Activated CD4-positive, alpha-beta T cell treated with anti-CD3 and anti-CD28 coated beads for 24 hours (primary cell): ENCODE measurements at places on chromosomes 7 and 10.

- DNase-seq = no peak
Measured at GRCh38 chr10:71838264-71839211, 12.5 kb downstream of the PSAP start.

DNA sequence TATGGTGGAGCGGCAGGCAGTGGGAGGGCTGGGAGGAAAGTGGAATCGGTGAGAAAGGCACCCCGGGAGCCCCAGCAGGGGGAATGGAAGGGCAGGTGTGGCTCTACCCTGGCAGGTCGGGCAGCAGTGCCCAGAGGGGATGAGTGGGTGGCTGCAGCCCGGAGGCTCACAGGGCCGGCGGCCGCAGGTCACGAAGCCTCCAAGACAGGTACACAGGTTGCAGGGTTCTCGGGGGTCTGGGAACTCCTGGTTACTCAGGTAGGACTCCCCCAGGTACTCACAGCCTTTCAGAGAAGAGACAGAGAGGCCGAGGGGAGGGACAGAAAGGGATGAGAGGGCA is 21.8 kb downstream of the KCP start:
- no peak for DNase-seq

- no peak for DNase-seq
Measured at GRCh38 chr10:75540981-75541380, 109.6 kb downstream of the LRMDA start.

GRCh38 chr10:71402005-71402404 is 5.3 kb downstream of the CDH23 start:
- no peak for DNase-seq

GRCh38 chr10:91629715-91630549 is 2.9 kb downstream of the PPP1R3C start:
- DNase-seq = no peak

DNA sequence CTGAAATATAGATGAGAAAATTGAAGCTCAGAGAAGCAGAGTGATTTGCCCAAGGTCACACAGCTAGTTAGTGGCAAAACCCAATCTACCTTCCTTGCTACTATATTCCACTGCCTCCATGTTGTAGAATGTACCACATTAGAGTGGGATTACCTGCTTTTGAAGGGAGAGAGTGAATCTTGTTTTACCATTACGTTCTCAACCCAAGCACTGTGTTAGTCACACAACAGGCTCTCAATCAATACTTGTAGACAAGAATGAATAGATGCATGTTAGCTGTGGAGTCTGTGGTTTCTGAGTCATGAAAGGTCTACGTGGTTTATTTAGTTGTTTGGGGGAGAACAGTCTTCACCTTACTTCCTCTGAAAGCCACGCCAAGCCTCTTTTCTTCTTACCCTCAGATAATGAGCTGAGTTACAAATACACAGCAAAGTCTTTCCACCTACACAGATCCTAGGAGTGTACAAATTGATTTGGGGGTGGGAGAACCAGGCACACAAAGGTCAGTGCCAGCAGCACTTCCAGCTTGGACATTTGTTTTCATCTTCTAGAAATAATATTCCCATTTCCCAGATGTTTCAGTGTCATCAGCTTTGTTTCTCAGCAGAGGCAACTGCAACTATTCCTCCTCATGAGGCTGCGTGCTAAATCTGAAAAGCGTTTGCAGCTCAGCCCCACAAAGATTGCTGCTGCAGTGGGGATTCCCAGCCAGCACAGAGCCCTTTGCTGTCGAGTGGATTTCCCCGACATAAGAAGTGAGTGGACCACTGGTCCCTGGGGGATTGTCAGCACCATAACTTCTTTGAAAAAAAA is 71.5 kb upstream of the ADO start:
- peak; percentile 16 for DNase-seq

- no peak for DNase-seq
Measured at GRCh38 chr7:39384386-39384785, 181.8 kb upstream of the YAE1 start.

DNA sequence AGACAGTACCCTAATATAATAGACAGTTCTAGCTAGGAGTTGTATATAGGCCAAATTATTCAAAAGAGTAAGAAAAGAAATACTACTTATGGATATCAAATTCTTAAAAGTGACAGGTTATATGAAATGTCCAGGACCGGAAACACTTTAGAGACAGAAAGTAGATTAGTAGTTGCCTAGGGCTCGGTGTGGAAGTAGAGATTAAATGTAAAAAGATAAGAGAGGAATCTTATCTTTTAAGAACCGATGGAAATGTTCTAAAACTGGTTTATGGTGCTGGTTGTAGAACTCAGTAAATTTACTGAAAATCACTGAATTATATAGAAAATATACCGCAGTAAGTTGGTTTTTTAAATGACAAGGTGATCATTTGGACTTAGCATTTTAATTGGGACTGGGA is 147.5 kb upstream of the ASAH2 start:
- no peak for DNase-seq

DNA sequence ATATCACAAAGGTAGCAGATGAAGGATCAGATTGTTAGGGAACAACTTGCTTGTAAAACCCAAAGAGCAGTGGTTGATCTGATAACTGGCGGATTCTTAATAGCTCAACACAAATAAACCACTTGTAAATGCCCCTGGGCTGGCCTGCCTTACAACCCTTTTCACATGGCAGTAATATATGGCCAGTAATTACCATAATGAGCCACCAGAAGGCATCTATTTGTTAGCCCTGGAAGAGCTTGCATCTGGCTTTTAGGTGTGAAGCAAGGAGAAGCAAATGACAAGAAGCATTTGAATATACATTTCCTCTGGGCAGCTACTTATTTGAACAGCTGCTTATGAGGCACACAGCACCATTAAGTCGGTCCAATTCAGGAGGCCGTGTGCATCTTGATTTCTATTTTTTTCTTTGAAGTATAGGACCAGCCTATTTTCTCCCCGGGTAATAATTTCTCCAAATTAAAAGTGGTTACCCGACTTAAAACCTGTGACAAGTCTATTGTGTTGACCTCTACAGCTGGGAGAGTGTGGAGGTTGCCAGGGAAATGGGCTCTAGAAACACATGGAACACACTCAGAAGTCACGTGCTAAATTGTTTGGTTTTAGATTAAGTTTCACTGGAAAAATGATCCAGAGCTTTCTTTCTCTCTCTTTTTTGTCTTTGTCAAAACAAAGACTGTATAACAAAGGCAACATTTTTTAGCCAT is 113.4 kb downstream of the SEM1 start:
- DNase-seq = no peak

GRCh38 chr7:65872776-65873581 is at the start of gene VKORC1L1:
TSS of gene VKORC1L1 (plus strand) at chr7:65873074. CDS start at chr7:65873372, 298 bp downstream.
- peak; percentile 87 for DNase-seq

GRCh38 chr10:1809139-1809741 is 71.9 kb upstream of the ADARB2 start:
- no peak for DNase-seq

- peak; percentile 31 for DNase-seq
Measured at GRCh38 chr10:126387041-126387921, 996 bp downstream of the ADAM12 start.

- DNase-seq = no peak
Measured at GRCh38 chr7:21636694-21637093, 93.9 kb downstream of the DNAH11 start.

DNA sequence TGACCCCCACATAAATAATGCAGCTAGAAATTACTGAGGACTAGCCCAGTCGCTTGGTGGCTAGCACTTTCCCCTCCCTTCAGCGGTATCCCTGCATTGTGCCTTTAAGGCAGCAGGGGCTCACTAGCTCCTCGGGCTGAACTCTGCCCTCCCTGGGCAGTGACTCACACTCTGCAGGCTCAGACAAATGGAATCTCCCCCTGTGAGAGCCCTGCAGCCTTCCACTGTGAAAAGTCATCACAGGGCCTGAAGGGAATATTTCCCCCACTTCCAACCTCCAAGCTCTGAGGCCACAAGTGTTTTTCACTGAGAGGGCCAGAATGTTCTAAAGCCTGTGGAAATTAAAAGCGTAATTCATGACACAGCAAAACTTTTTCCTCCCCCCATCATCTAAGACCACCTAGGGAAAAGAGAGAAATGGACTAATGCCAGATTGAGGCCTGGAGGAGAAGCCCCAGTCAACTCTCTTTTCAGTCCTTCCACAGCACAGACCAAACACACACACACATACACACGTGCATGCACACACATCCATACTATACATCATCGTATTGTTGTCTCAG is 93.6 kb upstream of the COL1A2 start:
- DNase-seq = no peak

DNA sequence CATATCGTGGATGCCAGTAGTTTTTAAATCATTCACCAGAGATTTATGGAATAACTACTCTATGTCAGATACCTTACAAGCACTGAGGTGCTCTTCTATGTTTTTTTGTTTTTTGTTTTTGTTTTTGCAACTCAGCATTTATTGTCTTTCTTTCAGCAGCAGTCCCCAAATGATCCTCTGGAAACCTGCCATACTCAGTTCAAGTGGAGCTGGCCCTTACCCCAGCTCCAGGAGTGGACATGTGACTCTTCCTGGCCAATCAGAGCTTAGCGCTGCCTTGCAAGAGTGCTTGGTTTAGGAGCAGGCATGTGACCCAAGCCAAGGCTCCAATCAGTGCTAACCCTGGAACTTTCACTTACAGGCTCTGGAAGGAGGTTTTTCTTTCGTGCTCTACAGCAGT is 356.6 kb upstream of the ZMIZ1 start:
- DNase-seq = no peak

GRCh38 chr10:100878291-100878910 is 34.4 kb upstream of the SLF2 start:
- DNase-seq = peak; percentile 14

DNA sequence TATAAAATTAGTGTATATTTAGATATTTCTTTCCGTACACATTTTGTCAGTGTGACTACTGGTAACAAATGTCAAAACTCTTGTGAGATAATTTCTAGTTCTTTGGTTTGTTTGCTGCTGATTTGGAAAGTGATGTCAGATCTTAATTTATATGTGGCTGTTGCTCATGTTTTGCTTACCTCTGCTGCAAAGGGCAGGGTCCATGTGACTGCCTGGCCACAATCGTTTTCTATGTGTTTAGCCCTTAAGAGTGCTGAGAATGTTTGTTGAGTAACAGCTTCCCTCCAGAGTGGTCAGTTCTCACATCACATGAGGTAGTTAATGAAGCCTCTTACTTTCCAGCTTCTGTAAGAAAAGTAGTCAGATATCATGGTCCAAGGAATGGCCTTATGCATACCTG is 4.2 kb downstream of the NRBF2 start:
- no peak for DNase-seq

- no peak for DNase-seq
Measured at GRCh38 chr10:26222563-26222962, 6.0 kb downstream of the GAD2 start.

DNA sequence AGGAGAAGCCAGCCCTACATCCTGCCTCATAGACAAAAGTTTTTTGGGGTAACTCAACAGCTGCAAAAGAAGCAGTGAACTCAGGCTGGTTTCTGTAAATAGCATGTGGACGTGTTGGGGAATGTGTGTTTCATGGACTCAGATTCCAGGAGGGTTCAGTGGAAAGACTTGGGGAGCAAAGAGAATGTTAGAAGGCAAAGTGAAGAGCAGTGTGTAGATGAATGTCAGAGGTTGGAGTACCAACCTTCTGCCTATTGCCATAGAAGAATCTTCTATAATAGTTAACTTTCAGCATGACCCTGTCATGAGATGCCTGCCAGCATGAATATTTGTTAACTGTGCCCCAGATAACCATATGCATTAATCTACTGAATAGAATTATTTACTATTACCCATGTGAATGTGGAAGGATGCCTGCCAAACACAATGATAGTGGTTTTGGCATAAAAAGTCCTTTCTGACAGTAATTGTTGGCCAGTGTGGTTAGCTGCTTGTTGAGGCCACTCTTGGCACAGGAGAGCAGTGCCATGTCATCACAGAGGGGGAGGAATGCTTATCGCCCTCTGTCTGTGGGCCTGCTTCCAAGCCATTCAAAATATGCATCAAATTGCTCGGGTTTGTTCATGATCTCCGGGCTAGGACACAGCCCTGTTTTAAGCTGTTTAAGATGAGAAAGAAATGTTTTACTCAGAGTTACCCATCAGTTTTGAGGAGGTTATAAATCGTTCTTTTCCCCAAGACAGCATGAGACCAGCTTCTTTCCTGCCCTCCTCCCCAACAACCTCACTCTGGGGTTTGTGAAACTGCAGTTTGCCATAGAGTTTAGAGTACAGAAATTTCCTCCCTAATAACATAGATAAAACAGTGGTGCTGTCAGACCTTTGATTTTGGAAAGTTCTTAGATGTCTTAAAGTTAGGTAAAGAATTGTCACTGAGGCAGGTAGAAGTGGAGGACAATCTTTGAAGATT is 165.3 kb downstream of the WNT2 start:
- no peak for DNase-seq

DNA sequence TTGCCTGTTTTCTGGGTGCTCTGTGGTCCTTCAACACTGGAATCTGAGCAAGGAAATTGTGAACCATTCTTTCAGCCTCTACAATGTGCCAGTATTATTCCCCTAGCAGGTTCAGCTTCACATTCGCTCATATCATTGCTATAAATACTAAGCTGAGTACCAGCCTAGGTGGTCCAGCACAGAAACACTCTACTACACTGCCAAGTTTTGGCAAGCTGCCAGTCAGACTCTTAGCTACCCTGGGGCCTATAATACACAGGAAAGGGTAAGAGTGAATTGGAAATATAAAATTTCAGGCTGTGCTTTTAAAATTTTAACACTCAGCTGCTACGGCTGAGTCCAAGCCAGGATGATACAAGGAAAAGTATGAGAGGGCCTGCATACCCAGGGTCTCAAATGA is 49.9 kb upstream of the PPP1R3A start:
- no peak for DNase-seq

GRCh38 chr10:4742217-4742616 is 83.8 kb upstream of the AKR1E2 start:
- DNase-seq = no peak

- DNase-seq = peak; percentile 50
Measured at GRCh38 chr7:901388-902154, 25.2 kb downstream of the GET4 start.

DNA sequence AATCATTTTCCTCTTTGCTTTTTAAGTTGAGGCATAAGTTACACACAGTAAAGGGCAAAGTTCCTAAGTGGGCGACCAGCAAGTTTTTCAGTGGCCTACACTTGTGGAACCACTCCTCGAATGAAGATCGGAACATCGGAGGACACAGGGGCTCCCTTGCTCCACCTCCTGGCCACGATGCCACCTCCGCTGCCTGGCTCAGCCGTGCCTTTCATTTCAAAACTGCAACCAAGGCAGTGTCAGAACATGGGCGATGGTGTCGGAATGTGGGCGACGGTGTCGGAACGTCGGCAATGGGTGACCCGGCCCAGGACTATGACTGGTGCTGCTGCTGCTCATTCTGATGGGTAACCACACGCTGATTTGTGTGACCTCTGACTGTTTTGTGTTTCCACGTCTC is 9.6 kb upstream of the VIPR2 start:
- no peak for DNase-seq
